Cerebellar nuclear complex (tissue), 1 donor: ENCODE measurements at places on chromosomes 2 and 18.
A peak's percentile ranks its signal among the peaks of the same experiment; 100 is the strongest.

DNA sequence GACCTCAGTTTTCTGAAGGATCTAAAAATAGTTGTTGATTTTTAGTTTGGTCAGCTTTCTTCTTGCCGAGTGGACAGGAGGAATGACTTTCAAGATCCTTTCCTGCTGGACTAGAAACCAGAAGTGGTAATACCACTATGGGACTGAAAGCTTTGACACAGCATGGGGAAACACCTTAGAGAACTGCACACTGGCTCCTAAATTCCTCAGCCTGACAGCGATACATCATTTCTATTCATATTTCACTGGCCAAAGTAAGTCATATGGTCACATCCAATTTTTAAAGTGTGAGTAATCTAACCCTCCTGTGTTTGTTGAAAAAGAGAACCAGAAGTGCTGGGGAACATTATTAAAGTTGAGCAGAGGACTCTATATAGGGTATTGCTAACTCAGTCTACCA, 244.7 kb upstream of the MMADHC start:
- no peak for DNase-seq

DNA sequence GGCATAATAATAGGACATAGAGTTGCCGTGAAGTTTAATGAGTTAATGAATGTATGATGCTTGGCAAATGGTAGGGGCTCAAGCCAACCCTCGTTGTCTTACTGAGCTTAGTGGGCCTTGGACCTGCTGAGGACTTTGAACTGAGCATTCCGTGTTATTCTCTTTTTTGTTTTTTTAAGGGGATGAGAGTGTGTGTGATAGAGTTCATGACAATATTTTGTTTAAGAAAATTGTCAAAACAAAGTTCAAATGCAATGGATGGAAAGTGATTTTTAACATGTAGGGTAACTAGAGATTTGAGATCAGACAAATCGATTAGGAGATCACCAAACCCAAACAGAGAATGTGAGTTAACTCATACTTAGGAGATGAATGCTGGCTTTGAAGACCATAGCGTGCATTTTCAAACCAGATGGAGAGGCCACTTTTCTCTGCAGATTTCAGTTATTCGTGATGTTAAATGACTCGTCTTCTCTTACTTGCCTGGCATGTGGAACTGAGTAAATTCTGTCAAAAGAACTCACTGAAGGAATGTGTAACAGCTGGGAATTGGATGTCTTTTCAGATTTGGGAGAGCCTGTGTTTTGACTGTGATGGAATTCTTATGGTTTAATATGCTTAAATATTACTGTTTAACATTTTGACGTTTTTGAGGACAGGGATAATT, 88.7 kb downstream of the NEDD4L start:
- DNase-seq = no peak

DNA sequence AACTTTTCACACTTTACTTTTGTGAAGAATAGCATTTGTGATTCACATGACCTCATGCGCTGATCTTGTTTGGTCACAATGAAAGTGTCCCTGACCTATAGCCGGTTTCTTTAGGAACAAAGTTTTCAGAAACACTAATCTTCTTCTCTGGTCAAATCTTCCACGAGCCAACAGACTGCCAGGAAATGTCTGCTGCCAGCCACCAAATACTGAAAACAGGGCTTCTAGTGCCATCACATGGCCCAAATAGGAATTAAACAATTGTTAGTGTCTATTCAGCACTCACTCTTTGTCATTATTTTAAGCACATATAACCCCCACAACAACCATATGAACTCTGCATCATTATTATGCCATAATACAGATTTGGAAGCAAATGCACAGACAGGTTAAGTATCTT, 286.5 kb upstream of the SYT4 start:
- peak; percentile 35 for DNase-seq

- DNase-seq = no peak
Observed at GRCh38 chr2:19811186-19811585, 90.6 kb downstream of the TTC32 start.

- DNase-seq = peak; percentile 64
Observed at GRCh38 chr18:24734058-24734457, 273.6 kb downstream of the HRH4 start.

DNA sequence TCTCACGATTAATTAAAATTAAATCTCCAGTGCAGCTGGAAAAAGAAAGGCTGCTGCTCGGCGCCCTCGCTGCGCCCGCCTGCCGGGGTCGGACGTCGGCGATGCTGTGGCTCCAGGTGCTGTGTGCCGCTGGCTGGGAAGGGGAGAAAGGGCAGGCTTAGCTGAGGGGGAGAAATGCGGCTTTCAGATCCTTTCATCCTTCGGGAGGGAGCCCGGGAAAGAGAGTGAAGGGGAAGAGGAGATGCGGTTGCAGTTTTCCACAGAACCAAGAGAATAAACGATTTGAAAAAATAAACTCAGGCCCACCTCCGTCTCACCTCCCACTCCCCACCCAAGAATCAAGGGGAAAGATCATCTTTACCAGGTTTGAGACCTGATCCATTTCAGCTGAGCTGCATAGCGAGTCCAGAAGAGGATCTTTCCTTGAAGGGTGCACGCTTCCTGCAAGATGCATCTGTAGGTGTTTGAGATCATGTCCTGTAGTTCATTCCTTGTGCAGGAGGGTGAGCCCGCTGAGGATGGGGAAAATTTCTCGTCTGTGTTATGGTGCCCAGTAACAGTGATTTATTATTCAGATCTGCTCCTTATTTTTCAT, 495 bp downstream of the TMEM169 start:
- DNase-seq = peak; percentile 9

DNA sequence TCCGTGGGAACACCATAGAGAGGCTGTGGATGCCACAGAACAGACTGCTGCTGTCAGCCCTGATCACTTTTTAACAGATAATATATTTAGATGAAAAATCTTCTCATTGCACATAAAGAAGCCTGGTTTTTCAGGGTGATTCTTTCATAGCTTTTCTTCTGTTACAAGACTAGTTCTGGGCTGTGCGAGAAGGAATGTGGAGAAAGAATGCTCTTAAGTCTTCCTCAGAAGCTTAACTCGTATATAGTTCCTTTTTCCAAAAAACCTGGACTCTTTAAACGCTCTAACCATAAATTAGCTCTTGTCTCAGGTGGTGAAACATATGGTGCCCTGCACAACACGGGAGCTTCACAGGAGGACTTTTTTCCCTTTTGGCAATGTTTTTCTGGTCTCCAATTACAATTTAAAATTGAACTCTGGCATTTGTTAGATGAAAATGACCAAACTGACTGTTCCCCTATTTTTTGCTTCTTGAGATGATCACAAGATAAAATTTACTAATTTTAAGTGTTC, 125.9 kb upstream of the SMAD7 start:
- DNase-seq = peak; percentile 80

DNA sequence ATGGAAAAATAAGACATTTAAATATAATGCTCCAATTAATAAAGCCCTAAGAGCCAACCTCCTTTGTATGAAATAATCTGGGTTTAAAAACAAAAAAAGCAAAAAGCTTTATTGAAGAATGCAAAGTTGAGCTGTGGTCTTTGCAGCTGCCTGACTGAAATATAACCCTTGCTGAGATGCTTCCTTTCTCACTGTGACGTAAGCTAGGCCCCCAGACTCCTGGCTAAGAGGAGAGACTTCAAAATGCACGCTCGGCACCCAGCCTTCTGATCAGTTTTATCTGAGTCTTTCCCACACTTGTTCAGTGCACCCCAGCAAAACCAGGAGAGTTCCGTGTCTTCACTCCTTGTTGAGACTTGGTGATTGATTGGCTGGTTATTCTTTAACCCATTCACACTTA, 115.3 kb downstream of the BCL11A start:
- DNase-seq = no peak
